ENCODE measurements at places on chromosomes 7 and 10.

DNA sequence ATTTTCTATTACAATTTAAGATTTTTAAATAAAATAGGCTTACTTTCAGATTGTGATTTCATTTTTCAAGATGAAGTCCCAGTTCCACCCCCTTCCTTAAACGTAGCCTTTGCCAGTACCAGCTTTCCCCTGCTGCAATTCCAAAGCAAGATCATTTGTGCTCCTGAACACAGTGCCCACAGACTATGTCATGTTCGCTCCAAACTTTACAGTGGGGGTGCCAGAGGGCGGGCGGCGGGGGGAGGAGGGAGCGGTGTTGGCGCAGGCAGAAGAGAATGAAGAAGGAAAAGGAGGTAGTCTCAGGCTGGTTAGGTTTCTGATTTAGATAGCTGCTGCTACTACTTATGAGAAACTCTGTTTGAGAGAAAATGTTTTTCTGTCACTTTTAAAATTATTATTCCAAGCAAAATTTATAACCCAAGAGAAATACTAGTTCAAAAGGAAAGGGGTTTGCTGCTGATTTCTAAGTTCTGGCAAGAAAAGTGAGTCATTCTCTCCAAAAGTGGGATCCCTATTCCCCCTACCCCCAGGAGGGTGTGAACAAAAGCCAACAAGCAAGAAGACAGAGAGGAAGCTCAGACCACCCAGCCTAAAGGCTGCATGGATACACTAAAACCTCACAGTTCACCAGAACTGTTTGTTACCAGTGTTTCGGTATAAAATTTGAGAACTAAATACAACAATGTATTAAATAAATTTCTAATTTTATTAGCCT, 109.6 kb downstream of the SRPK2 start:
- DNase-seq, result no peak

DNA sequence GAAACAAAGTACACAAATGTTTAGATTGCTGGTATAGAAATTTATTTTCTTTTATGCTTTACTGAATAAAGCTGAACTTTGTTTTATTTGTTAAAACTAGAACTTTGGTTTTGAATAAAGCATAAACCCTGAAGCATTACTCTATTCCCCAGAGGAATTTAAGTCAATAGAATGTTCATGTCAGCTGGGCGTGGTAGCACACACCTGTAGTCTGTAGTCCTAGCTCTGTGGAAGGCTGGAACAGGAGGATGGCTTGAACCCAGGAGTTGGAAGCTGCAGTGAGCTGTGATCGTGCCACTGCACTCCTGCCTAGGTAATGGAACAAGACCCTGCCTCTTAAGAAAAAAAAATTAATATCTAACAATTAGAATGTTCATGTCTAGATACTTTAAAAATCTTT, 139.0 kb upstream of the ASAH2 start:
- DNase-seq, result no peak

DNA sequence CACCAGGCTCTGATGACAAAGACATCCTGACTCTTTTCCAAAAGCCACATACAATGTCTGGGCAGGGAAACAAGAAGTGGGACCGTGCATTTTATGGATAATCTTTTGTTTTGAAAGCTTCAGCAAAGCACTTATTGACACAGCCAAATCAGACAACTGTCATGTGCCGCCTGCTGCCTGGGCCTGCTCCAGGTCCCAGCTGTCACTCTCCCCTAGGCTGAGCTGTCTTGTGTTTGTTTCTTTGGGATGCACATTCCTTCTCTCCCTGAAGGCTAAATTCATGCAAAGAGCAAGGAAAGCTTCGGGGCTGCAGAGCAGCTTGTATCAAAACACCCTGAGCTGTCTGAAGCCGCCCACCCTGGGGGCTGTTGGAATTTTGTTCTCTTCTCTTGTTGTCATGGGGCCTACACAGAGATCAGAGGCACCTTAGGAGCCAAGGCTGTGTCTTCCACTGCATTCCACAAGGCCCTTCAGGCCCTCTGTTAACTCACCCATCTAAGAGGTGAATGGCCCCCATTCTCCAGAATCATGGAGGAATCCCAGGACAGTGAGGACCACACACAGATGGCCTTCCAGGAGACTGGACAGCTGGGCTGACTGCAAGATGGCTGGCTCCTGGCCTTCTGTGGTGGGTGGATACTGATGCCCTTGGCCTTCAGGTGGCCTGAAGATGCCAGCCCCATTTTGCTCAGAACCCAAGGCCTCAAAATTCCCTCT, 17.8 kb upstream of the SLC18A2 start:
- no peak for DNase-seq

GRCh38 chr7:27169658-27170425, 4.3 kb downstream of the HOXA10 start:
- DNase-seq, result no peak

- no peak for DNase-seq
Observed at GRCh38 chr7:151524845-151525244, 5.2 kb upstream of the RHEB start.

GRCh38 chr10:7474388-7474787, 63.6 kb upstream of the SFMBT2 start:
- DNase-seq, result no peak
